ENCODE measurements at places on chromosomes 7 and 10. TPM values are rescaled to one million over a fixed set of nuclear protein-coding genes. Genes with fewer than 3 reads are reported as not detected.
A peak's percentile ranks its signal among the peaks of the same experiment; 100 is the strongest.

- peak; percentile 24 for DNase-seq
- no peaks in the 10 kb centered on the region for H3K36me3 ChIP-seq
- peaks cover 12% of the 10 kb centered on the region for H3K4me1 ChIP-seq
- no peak overlapping the region for H3K4me3 ChIP-seq
- no peaks in the 10 kb centered on the region for H3K27me3 ChIP-seq
- H3K27ac ChIP-seq: no peak overlapping the region
Measured at GRCh38 chr7:156903232-156903909, 10.4 kb upstream of the LMBR1 start.

The TFPI2 gene
- not detected for total RNA-seq

DNA sequence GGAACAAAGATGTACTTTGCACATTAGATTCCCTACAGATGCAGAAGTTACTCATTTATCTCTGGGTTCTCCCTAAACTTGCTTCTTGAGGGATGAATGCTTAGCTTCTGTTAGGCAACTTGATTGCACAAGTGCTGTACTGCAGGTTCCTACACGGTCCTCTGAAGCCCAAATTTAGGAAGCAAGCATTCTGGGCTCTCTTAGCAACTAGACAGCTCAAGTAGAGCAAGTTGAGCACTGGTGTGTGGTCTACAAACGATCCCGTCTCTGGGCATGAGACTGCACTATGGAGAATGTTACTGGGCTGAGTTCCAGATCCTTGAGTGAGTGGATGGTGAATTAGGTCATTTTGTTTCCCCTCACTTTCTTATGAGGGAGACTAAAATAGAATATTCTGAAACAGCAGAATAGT is 14.3 kb downstream of the SEMA3D start:
- H3K36me3 ChIP-seq: no peaks in the 10 kb centered on the region
- H3K27ac ChIP-seq: no peak overlapping the region
- no peak for DNase-seq
- H3K4me1 ChIP-seq: no peaks in the 10 kb centered on the region
- no peaks in the 10 kb centered on the region for H3K27me3 ChIP-seq

DNA sequence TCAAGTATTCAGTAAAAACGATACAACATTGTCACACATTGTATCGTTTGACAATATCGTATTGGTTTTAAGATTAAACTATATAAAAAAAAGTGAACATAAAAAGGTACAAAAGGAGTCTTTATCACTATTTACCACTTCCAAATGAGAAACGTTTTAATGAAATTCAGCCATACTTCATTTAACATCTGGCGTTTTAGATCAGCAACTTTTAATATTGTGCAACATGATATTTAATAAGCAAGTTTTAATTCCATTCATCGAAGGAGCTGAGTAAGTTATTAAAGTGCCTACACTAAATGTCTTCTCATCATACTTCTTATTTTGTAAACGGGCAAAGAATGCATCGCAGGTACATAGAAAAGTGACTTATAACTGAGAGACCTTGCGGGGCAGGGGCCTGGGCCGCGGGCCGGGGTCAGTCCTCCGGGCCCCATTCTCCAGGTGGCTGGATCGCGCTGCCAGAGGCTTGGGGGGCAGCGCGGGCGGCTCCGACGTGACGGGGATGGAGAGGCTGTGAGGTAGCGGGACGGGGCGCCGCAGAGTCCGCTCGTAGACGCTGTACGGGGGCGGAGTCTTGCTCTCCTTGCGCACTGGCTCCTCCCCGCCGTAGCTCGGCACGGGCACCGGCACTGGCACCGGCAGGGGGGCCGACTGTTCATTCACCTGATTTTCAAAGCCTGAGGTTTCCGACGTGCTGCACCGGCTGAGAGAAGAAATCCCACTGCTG is 165.8 kb upstream of the IMMP2L start:
- H3K4me3 ChIP-seq: peak overlapping the region; percentile 48
- no peaks in the 10 kb centered on the region for H3K36me3 ChIP-seq
- DNase-seq: peak; percentile 4
- H3K4me1 ChIP-seq: no peaks in the 10 kb centered on the region
- H3K27me3 ChIP-seq: peaks cover 7% of the 10 kb centered on the region

DNA sequence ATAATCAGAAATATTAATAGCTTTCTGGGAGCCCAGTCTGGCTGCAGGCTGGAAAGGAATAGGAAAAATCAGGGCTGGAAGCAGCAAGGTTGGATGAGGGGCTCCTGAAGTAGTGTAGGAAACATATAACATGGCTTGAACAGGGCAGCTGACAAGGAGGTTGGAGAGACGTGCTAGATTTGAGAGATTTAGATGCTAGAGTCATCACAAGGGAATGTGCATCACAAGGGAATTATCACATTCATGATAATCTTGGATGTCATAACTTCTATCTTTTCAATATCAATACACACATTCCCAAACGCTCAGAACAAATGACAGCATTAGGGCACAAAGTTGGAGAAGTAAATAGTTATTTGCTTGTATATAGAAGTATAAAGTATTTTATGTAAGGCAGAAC is 120.9 kb upstream of the EGFR start:
- no peak overlapping the region for H3K4me3 ChIP-seq
- H3K27ac ChIP-seq: no peak overlapping the region
- DNase-seq: no peak

- no peak for DNase-seq
- H3K27me3 ChIP-seq: no peaks in the 10 kb centered on the region
- H3K4me1 ChIP-seq: no peaks in the 10 kb centered on the region
- no peaks in the 10 kb centered on the region for H3K36me3 ChIP-seq
Measured at GRCh38 chr10:37680716-37681616, 176.4 kb downstream of the ZNF248 start.

- H3K4me1 ChIP-seq: peaks cover 5% of the 10 kb centered on the region
- H3K27me3 ChIP-seq: no peaks in the 10 kb centered on the region
- H3K27ac ChIP-seq: no peak overlapping the region
- no peak for DNase-seq
Measured at GRCh38 chr7:40099837-40100236, 34.6 kb downstream of the MPLKIP start.

DNA sequence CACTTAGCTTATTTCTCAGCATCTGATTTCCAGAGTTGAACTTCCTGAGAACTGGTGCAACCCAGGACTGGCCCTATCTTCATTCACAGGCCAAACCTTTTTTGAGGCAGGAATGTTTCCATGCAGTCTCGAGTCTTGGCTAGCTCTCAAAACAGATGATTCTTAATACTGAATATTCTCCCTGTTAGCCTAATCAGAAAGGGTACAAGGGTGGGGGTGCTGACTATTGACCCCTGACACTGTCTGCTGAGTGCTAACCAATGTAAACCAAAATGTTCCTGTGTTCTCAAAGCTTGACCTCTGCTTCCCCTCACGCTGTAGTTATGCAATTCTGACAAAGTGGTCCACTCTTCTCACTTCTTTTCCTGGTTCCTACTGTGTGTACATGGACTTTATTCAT is 25.3 kb downstream of the VWDE start:
- H3K4me1 ChIP-seq: no peaks in the 10 kb centered on the region
- H3K27ac ChIP-seq: no peak overlapping the region
- H3K4me3 ChIP-seq: no peak overlapping the region
- no peaks in the 10 kb centered on the region for H3K36me3 ChIP-seq
- no peaks in the 10 kb centered on the region for H3K27me3 ChIP-seq
- no peak for DNase-seq

- no peaks in the 10 kb centered on the region for H3K36me3 ChIP-seq
- H3K4me1 ChIP-seq: peaks cover 6% of the 10 kb centered on the region
- H3K27ac ChIP-seq: no peak overlapping the region
Measured at GRCh38 chr7:49778731-49779270, 5.4 kb downstream of the VWC2 start.

GRCh38 chr10:29804025-29804852 is 169.5 kb upstream of the SVIL start:
- no peak overlapping the region for H3K27ac ChIP-seq
- peak; percentile 41 for DNase-seq
- H3K36me3 ChIP-seq: no peaks in the 10 kb centered on the region
- peaks cover 10% of the 10 kb centered on the region for H3K27me3 ChIP-seq

GRCh38 chr10:56586461-56586891 is 225.4 kb upstream of the ZWINT start:
- no peaks in the 10 kb centered on the region for H3K36me3 ChIP-seq
- no peak for DNase-seq
- no peaks in the 10 kb centered on the region for H3K4me1 ChIP-seq
- H3K4me3 ChIP-seq: no peak overlapping the region

DNA sequence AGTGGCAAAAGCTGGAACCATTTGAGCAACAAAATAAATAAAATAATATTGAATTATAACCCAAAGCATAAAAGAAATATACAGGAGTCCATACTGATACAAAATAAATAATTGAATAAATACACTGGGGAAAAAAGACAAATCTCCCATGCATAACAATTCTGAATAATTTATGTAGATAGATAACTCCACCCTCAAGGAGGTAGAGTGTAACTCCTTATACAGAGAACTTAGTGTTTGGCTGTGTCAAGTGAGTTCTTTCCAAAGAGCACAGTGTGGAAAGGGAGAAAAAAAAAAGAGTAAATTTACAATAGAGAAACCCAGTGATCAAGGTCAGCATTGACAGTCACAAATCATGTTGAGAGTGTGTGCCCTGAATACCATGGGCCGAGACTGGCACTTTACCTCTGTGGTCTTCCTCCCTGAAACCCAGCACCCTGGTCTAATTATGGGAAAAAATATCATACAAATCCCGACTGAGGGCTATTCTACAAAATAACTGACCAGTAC is 5.5 kb downstream of the PIK3AP1 start:
- H3K4me3 ChIP-seq: no peak overlapping the region
- no peak for DNase-seq
- peaks cover under 1% of the 10 kb centered on the region for H3K27me3 ChIP-seq
- H3K4me1 ChIP-seq: peaks cover 5% of the 10 kb centered on the region

DNA sequence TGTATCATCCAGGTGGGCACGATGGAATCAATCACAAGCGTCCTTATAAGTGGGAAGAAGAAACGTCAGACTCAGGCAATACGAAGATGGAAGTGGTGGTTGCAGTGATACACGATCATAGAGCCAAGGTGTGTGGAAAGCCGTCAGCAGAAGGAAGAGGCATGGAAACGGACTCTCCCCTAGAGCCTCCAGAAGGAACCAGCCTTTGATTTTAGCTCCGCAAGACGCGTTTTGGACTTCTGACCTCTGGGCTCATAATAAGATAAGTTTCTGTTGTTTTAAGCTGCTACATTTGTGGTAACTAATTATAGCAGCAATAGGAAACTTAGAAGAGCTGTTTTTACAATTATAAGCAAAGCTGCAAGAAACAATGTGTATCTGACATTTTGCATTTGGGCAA is 14.8 kb downstream of the FANK1 start:
- H3K27ac ChIP-seq: no peak overlapping the region
- H3K27me3 ChIP-seq: peaks cover 9% of the 10 kb centered on the region
- no peak for DNase-seq
- H3K4me1 ChIP-seq: no peaks in the 10 kb centered on the region
- no peaks in the 10 kb centered on the region for H3K36me3 ChIP-seq

The NUTM2E gene
- not detected for total RNA-seq

DNA sequence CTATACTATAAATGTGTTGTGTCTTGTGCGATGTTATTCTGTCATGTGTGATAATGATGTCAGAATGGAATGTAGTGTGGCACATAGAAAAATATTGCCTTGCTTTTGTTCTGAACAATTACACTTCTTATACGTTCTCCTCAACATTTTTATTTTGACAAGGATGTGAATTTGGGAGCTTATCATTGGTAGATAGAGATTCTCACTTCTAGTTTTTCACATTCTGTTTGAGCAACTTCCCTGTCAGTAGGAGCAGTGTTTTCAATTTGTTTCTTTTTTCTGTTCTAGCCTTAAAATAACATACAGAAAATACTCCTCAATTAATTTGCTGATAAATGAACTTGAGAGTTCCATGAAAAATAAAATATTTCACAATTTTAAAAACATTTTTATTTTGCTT is 17.6 kb downstream of the SUN3 start:
- DNase-seq: no peak
- no peaks in the 10 kb centered on the region for H3K36me3 ChIP-seq
- no peaks in the 10 kb centered on the region for H3K4me1 ChIP-seq
- peaks cover 4% of the 10 kb centered on the region for H3K27me3 ChIP-seq
- no peak overlapping the region for H3K4me3 ChIP-seq

DNA sequence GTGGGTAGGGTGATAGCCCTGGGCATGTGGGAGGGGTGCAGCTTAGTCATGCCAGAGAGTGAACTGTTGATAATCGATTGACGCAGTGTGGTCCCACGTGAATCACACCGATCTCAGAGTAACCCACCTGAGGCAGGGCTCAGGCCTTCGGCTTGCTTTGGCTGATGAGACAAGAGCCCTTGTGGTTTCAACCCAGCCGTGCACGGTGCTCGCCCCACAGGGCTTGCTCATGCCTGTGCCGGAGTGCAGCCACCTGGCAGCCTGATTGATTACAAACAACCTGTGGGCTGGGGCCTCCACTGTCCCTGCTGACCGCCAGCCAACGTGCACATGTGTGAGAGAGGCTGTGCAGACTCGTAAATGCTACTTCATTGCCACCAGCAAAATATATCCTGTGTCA is 144.9 kb upstream of the ADARB2 start:
- H3K36me3 ChIP-seq: no peaks in the 10 kb centered on the region
- H3K4me1 ChIP-seq: no peaks in the 10 kb centered on the region
- no peaks in the 10 kb centered on the region for H3K27me3 ChIP-seq

DNA sequence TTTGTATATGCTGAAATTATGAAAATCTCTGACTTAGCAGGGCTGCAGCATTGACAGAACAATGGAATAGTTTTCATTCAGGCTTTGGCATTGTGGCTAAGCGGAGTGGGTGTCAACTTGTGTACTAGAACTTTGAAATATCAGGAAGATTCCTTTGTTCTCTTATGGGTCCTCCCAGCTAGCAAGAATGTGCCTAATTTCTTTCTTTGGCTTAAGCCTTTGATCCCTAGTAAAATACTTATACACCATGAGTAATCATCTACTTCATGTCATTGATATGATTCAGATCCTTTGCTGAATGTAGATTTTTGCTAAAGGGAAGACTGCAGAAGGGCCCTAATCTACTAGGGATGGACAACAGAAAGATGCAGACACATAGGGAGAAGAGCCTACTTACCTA is 6.2 kb downstream of the AVL9 start:
- no peaks in the 10 kb centered on the region for H3K27me3 ChIP-seq
- H3K27ac ChIP-seq: peak overlapping the region; percentile 61
- peaks cover 15% of the 10 kb centered on the region for H3K36me3 ChIP-seq
- H3K4me1 ChIP-seq: peaks cover 57% of the 10 kb centered on the region
- H3K4me3 ChIP-seq: no peak overlapping the region
- no peak for DNase-seq

DNA sequence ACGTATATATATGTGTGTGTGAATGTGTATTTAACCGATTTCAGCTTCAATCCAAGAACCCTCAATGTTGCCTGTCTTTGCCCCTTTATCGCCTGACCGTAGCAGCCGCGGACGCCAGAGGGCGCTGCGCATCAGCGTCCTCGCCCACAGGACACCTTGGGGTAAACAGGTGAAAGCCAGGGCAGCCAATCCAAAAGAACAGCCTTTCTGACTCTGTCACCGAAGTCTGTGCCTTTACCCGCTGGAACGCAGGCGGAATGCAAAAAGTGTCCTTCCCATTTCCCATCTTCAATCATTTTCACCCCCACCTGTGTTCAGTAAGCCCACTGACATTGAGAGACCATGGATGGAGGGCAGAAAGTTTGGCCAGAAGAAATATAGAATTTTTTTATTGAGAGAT is 3.6 kb downstream of the NXPH1 start:
- DNase-seq: peak; percentile 71
- peaks cover 89% of the 10 kb centered on the region for H3K27me3 ChIP-seq
- H3K4me1 ChIP-seq: peaks cover 30% of the 10 kb centered on the region
- H3K4me3 ChIP-seq: no peak overlapping the region

- peaks cover 5% of the 10 kb centered on the region for H3K27me3 ChIP-seq
- no peaks in the 10 kb centered on the region for H3K36me3 ChIP-seq
- H3K4me3 ChIP-seq: no peak overlapping the region
- H3K4me1 ChIP-seq: no peaks in the 10 kb centered on the region
- DNase-seq: peak; percentile 63
Measured at GRCh38 chr7:130721486-130722277, 12.3 kb downstream of the KLF14 start.
